Fibroblast of the aortic adventitia (primary cell): ENCODE measurements at places on chromosomes 7 and 10.
A peak's percentile ranks its signal among the peaks of the same experiment; 100 is the strongest.

DNA sequence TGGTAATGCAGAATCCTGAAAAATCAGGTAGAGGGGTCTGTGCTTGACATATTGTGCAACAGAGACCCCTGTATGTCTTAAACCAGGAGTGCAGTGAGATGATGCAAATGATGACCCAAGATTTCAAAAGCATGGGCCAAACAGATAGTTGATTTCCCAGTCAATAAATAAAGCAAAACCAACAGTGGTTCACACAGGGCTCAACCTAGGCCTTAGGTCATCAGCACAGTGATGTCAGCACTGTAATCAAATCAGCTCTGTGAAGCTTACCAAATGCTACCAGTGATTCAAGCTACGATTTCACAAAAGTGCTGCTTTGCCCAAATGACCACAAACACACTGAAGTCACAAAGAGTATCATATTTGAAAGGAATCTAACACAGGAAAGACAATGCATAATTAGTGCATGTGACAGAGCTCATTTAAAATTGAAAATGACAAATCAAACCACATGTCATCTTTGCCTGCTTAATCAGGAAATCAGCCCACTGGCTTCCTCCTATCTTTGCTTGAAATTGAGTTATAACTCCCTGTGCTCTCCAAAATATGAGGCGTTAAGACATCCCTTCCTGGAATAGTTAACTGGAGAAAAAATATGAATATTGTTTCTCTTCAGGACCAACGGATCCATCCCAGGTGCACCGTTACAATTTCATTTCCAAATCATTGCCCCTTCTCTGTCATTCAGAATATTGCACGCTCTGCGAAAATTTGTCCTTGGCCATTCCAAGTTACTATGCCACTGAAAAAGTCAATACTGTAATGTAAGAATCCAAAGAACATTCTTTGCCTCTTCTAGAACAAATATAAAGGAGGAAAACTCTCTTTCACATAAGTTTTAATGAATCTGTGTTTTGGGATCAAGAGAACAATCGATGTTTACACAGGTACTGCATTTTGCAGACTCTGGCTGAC, 41.9 kb upstream of the ASL start:
- DNase-seq = no peak

GRCh38 chr7:37028909-37029440, 304.7 kb upstream of the AOAH start:
- DNase-seq = no peak

DNA sequence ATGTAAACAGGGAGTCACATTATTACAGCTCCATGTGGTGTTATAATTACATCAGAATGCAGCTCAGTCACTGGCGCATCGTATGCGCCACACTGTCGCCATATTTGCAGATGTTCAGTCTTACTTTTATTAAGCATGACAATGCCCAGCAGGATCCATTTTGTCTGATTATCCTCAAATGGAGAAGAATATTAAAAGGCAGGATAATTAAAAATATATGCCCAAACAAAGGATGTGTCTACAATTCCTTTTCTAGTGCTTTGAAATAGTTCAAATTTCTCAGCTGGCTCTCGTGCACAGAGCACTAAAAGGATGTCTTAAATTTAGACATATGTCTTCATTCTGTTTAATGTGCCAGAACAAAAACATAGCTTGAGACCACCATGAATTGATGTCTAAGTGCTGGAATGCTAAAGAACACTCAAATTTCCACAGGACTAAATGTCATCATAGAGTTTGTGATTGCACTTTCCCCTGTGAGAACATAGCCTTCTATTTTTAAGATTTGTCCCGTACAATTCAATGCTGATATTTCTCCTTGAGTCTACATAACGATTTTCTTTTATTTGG, 168.0 kb downstream of the DKK1 start:
- DNase-seq = no peak

- DNase-seq = peak; percentile 57
Observed at GRCh38 chr10:123266971-123267370, 112.8 kb downstream of the BUB3 start.

DNA sequence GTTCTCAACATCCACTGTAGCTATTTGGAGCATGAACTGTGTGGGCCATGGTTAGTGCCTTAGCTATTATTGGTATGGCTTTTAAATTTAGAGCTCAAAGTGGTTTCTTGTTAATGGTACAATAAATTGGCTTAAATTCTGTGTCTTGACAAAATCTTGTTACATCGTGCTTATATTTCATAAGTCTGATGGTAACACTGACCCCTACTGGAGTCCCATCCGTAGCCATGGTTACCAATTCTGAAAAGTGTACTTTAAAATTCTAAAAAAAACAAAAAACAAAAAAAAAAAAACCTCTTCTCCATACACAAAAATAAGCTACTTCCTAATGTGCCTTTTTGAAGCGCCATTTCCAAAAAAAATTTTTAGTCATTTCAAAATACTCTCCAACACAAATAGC, 6.4 kb upstream of the RPP30 start:
- DNase-seq = peak; percentile 56
